Bronchial epithelial cell (primary cell): ENCODE measurements at places on chromosomes 3 and 15.

DNA sequence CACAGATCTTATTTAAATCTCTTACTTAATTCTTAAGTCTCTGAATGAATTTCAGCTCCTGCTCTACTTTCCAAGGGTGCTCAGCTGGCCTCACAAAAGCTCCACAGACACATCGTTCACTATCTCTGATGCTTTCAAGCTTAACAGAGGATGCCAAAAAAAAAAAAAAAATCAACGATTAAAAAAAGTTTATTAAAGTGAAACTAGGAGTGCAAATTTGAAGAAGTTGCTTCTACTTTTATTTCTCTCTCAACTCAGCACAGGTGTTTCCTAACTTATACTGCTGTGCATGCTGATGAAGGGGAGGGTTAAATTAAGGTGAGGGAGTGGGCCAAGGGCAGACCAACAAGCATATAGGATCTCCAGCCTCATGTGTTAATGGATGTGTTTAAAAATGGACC, 157.2 kb downstream of the TIGIT start:
- no peak for DNase-seq

DNA sequence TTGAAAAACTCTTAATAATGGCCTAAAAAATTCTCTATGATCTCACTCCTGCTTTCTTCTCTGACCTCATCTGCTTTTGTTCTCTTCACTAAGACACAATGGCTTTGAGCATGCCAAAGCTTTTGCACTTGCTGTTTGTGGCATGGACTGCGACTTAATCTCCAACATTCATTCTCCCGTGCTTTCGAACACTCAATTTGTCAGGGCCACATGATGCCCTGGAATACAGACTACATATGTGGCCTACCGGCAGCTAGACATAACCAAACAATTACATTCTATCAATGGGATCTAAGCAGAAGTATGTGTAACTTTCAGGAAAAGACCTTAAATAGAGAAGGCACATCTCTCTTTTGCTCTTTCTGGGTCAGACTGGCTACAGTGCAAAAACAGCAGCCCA, 506.5 kb downstream of the MAGI1 start:
- DNase-seq = no peak

DNA sequence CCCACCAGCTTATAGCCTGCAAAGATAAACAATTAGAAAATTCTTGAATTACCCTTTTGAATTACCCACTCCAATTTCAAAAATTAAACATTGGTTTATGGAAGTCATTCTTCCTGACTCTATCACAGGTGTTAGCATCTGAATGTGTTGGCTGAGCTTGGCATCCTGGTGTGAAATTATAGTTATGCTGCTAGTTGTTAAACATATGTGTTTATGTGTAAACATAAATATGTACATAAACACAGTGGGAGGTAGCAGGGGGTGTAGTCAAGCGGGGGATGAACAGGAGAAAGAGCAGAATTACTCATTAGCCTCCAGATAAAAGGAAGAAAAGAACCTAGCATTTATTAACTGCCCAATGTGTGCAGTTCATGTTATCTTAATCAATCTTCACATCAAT, 530.2 kb downstream of the MCTP2 start:
- no peak for DNase-seq

DNA sequence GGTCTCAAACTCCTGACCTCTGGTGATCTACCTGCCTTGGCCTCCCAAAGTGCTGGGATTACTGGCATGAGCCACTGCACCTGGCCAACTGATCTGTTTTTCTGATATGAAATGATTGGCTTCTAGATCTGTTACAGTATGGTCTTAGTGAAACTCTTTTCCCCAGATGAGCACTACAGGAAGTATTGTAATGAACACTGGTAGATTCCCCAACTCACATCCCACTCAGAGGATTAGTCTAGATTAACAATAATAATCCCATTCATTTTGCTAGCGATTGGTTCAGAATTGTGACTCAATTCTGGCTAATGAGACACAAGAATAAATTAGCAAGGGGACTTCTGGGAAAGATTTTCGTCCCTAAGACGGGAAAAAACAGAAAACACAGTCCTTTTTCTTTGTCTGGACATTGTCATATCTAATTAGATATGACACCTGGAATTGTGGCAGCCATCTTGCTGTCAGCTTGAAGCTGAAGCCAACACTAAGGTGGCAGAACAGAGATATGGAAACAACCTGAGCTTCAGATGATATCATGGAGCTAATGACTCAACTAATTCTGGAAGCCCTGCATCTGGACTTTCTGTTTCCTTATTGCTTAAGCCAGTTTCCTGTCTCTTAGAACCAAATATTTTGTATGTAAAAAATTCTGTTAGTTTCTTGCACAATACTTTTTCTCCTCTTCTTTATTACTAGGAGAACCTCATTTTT, 17.4 kb upstream of the NPTN start:
- DNase-seq = peak; percentile 88

DNA sequence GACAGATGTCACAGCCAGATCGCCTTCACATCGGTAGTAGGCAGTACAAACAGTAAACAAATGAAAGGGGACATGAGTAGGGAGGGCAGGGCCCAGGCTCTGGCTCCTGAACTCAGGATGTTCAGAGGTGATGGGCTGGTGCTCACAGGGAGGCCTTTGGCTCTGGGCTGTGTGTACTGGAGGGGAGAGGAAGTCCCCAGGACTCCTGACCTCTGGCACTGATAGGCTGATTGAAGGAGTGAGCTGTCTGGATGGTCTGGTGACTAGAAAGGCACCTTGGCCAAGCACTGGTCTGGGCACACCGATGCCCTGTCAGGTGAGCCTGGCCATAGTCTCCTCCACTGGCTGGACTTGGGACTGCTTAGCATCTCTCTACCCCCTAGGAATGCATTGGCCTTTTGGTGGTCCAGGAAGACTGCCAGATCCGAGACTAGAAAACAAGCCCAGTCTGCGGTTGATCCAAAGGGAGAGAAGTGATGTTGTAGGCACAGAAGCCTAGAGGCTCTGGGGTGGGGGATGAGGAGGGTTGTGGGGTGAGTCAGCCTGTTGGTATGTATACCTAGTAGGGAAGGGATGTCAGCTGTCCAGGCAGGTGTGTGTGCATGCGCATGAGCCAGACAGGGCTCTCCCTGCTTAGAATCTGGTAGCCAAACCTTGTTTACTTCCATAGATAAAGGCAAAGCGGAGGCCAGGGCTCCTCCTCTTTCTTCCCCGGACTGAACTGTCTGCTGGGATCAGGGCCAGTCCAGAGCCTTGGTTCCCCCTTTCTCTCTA, 1.9 kb downstream of the SPINT1 start:
- DNase-seq = peak; percentile 96

DNA sequence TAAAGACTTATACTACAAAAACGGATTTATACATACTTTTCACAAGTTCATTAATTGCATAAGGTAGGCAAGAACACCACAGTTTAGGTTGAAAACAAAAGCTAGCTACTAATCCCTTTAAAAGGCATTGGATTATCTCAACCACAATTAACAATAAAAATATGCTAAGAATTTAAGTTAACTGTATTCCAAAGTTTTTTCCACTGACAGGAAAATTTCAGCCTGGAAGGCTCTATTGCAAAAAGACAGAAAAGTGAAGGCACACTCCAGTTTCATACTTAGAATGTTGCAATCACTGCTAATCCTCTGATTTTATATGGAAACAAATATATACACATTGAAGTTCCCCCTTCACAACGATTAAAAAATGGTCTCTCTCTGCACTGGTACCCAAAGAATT, 71.5 kb downstream of the TJP1 start:
- no peak for DNase-seq

DNA sequence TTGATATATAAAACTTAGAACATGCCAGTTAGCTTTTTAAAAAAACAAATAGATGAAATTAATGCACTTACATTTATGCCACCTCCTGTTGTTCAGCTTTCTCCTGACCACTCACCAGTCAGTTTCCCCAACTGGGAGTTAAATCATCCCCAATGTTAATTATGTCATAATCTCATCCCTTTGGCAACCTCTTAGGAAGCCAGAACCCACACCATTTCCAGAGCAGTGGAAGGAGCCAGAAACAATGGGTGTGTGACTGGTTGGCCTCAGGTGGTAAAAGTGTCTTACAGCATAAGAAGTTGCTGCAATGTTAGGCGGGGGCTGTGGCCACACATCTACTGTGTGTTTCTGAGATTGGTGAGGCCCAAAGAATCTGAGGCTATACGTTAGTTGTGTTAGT, 46.5 kb upstream of the MITF start:
- DNase-seq = no peak

DNA sequence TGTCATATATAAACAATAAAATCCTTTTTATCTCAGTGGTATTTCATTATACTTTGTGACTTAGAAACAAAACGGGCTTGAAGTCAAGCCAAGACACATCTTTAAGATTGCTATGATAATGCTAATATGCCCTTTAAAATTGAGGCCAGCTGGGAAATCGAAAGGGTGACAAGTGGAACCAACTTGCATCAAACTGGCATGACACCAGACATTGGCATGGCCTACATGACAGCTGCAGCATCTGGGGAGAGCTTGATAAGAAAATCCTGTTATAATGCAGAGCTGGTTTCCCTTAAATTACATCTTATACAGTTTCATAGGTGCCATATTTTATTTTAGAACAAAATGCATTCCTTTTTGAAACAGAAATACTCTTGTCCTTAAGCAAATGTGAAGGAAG, 325.2 kb downstream of the ZBBX start:
- DNase-seq = no peak

GRCh38 chr15:99402014-99402729, 150.9 kb downstream of the LRRC28 start:
- DNase-seq = no peak
